ENCODE measurements at places on chromosomes 12 and 14.

GRCh38 chr12:52149651-52150241 is 42.1 kb downstream of the KRT80 start:
- no peak for DNase-seq

GRCh38 chr12:90020881-90021280 is 312.2 kb upstream of the ATP2B1 start:
- DNase-seq = no peak

DNA sequence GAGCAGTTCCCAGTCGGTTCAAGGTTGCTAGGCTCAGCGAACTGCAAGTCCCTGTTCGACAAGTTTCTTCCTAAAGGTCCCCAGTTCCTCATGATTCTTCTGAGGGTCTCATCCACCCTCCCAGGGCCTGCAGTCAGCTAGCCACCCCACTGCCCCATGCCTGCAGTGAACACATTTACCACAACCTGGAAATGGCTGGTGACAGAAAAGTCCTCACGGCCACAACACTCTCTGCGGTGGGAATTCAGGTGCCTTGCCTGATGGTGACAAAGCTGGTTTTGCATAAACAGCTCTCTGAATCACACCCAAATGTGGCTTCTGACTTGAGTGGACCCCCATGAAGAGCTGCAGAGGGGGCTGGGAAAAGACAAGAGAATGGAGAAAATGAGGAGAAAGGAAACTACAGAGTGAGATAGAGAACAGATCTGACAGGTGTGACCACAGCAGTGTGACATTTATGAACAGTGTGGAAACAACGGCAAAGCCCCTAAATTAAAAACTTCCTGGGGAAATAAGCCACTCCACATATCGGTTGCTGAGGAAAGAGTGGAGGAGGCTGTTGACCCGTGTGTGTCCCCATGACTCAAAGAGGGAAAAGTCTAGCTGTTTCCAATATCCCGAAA is 1.3 kb upstream of the CD27 start:
- no peak for DNase-seq

GRCh38 chr14:51442513-51443175 is 202.6 kb downstream of the TMX1 start:
- DNase-seq = no peak

- no peak for DNase-seq
Measured at GRCh38 chr12:75805320-75805719, 226.3 kb downstream of the PHLDA1 start.

DNA sequence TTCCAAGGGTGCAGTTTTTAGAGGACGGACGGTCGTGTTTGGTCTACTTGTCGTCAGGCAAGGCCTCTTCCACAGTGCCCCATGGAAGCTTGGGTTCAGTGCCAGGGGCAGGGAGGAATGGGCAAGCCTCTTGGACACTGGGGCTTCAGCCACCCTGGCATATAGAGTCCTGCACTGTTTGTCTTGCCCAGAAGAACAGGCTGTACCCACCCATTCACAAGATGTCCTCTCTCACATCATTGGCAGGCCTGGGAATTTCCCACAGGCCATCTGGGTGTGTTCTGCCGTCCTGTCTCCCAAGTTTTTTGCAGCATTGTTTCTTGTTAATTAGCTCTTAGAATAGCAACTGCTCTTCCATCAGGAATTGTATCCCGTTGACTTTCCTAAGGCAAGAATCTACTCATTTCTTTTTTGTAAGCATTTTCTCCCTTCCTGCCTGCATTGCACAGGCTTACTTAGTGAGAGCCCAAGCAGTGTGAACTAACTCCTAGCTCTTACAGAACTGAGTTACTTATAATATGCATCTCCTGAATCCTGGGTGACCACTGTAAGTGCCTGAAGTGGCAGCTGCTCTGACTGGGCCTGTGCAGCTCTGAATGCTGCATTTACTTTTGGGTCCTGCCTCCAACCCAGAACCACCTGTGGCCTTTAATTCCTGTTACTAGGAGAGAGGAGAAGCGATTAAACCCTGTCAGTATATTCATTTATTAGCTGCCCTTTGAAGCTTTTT is 149.4 kb upstream of the HIF1A start:
- DNase-seq = no peak

Measured in naive B cell (primary cell).